ENCODE measurements at places on chromosomes 6 and 20.

DNA sequence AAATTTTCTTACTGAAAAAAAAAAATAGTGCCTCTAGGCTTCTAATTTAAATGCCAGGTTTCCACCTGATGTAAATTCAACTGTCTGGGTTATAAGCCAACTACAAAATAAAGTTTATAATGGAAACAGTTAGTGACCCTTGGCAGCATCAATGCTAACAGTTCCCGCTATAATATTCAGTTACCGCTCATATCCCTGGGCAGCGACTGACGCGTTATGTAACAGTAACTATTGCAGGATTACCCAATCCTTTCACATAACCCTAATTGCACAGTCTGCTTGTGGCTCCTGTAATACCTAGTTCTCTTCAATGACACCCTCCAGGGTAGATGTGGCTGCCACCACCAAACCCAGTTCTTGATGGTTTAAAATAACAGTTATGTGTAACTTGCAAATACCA is 208.6 kb downstream of the MOXD1 start:
- DNase-seq, result no peak

GRCh38 chr20:37841971-37842370 is 61.0 kb upstream of the VSTM2L start:
- DNase-seq, result no peak

GRCh38 chr20:47897461-47897860 is 112.2 kb upstream of the SULF2 start:
- DNase-seq, result no peak

DNA sequence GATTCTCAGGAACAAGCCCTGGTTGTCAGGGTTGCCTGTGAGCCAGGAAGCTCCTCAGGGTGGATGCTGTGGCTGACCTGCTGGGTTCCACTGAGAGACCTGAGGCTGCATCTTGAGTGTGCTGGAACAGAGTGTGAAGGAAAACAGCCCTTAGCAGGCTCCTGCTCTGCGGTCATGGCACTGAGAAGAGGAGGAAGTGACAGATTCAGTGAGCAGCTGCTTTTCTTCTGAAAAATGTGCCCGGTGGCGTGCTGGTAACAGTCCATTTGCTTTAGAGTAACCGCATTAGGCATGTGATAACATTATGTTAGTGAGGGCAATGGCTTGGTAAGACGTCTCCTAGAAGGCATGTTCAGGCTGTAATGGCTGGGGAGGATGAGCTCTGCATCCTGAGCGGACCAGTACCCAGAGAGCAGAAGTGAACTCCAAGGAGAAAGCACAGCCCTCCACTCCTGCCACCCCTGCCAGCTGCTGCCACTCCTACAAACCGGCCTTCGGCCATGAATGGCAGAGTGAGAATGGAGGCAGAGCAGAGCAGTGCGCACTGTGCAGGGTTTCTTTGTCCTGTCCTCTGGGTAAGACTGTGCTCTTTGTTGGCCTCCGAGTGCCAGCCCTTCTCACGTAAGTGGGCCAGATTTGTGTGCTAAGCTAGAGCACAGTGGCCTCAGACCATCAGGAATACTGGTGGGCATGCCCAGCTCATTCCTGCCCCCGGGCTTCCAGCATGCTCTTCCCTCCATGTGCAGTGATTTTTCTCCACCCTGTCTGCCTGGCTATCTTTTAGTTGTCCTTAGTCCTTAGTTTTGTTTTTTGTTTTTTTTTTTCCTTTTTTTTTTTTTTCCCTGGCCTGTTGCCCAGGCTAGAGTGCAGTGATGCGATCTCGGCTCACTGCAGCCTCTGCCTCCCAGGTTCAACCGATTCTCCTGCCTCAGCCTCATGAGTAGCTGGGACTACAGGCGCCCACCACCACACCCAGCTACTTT is 98.1 kb upstream of the VSTM2L start:
- DNase-seq, result no peak

DNA sequence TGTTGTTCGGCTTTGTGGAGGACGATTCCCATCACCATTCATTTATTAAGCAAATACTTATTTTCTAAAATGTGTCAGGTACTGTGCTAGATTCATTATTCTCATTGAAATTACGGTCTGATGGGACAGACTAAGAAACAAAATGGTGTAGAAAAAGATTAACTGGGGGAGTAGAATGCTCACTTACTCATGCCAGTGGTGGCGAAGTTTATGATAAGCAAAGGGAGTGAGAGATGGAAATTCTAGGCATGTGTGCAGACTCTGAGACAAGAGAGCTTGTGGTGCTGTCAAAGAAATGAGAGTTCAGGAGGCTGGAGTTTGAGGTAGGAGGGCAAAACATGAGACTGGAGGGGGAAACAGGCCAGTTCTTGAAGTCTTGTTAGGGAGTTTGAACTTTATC is 896 bp downstream of the RPP21 start:
- no peak for DNase-seq

GRCh38 chr6:16318538-16318937 is 80.2 kb downstream of the GMPR start:
- peak; percentile 27 for DNase-seq

DNA sequence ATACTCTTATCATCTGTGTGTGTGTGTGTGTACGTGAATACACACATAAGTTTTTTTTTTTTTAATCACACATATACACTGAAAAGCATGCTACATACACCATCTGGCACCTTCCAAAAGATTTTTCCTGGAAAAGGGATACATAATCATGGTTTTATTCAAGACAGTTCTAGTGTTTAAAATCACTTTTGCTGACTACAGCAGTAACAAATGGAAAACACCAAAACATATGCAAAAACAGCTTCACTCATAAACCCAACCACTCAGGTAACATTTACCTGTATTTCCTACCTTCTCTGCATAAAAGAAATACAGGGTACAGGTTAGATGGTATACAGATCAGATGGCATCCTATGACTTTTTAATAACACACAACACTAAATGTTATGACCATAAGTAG is 2.5 kb downstream of the SNX14 start:
- no peak for DNase-seq

GRCh38 chr20:32132911-32133549 is 23.5 kb downstream of the TM9SF4 start:
- DNase-seq, result no peak

DNA sequence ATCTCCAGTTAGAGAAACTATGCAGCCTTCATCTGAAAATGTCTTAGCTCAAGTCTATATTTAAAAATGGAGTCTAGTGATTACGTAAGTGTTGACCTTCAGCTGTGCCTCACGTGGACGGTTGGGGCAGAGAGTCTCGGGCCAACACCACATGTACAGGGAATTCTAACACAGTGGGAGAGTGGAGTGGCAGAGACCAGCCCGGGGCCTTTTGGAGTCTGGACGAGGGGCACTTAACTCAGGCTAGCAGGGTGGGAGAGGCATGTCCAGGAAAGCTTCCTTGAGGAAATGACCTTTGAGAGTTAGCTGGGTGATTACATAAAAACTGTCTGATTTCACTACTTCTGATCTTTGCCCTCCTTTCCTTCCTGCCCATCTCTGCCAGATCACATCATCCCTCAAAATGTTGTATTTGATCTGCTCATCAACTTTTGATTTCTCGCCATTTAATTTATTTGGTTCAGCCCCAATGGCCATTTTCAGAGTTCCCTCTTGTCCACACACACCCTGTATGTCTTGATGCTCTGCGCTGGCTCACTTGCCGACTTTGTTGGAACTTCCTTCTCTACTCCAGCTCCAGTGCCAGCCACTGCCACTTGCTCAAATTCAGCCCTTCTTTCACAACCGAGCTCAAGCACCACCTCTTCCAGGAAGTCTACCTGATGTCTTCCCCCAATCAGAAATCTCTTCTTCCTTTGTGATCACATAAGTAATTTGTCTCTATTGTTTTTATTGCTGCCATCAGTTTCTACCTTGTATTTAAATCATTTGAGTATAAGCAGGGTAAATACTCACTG is 2.6 kb downstream of the ARMC2 start:
- DNase-seq, result no peak

GRCh38 chr6:162951164-162951743 is 223.5 kb downstream of the PACRG start:
- DNase-seq, result no peak

- DNase-seq, result no peak
Observed at GRCh38 chr20:11853359-11853758, 64.3 kb upstream of the BTBD3 start.

- DNase-seq, result no peak
Observed at GRCh38 chr6:157282284-157282683, 41.0 kb downstream of the TMEM242 start.

GRCh38 chr6:113067612-113068275 is 720.6 kb downstream of the RFPL4B start:
- DNase-seq, result no peak

GRCh38 chr20:1831096-1831495 is 64.1 kb upstream of the SIRPA start:
- DNase-seq, result no peak

GRCh38 chr6:111487661-111488060 is 4.6 kb upstream of the REV3L start:
- DNase-seq, result peak; percentile 53

GRCh38 chr20:16488086-16488485 is 85.2 kb downstream of the KIF16B start:
- no peak for DNase-seq

- no peak for DNase-seq
Observed at GRCh38 chr6:126204598-126204997, 135.3 kb upstream of the CENPW start.

- no peak for DNase-seq
Observed at GRCh38 chr20:56630086-56630493, 984 bp downstream of the TFAP2C start.

- DNase-seq, result no peak
Observed at GRCh38 chr6:18253635-18254034, 10.7 kb downstream of the DEK start.

- DNase-seq, result no peak
Observed at GRCh38 chr20:34282041-34282440, 21.1 kb downstream of the AHCY start.

- no peak for DNase-seq
Observed at GRCh38 chr20:23690581-23690980, 1.7 kb upstream of the CST4 start.

- no peak for DNase-seq
Observed at GRCh38 chr6:151024597-151024996, 159.1 kb downstream of the MTHFD1L start.

- DNase-seq, result no peak
Observed at GRCh38 chr6:22068561-22069305, 228.1 kb downstream of the PRL start.
